ENCODE measurements at places on chromosomes 1 and 21.

DNA sequence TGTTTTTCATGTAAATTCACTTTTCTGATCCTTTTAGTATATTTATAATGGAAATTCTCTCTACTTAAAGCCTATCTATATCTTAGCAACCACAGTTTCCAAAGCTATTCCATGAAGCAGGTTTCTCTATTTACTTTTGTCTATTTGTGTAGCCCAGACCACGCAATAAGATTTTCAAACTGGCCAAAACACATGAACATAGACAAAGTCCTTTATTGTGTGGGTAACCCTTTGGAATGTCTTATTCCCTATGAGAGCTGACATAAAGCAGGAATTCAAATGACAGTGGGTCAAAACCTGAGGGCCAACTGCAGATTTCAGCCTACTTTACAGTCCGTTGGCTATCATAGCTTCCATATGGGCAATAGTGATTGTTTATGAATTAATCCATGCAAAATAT is 252.6 kb downstream of the LTN1 start:
- DNase-seq: no peak

DNA sequence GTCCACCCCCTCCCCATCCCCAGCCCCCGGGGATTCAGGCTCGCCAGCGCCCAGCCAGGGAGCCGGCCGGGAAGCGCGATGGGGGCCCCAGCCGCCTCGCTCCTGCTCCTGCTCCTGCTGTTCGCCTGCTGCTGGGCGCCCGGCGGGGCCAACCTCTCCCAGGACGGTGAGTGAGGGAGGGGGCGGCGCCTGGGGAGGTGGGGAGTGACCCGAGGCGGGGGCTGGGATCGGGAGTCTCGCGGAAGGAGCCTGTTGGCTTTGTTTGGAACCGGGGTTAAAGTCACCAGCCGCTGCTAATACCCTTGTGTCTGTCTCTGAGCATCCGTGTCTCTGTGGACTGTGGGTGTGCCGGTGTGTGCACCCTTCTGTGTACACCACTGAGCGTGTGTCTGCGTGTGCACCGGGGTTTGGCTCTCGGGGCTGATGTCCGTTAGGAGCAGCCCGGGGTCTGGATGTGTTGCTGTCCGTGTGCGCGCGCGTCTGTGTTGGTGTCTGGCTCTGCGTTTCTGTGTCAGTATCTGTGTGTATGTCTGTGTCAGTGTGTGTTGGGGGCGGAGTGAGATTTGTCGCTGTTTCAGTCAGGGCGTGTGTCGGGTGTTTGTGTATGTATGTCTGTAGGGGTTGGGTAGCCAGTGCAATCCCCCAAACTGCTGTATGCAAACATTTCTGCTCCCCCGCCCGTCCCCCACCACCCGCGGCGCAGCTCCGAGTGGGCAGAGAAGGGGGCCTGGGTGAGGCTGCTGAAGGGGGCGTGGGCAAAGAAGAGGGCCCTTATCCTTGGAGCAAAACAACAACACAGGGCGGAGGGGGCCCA is 480 bp downstream of the CADM3 start:
- DNase-seq: peak; percentile 46

- DNase-seq: no peak
Observed at GRCh38 chr1:31591425-31592093, 15.2 kb downstream of the TINAGL1 start.

DNA sequence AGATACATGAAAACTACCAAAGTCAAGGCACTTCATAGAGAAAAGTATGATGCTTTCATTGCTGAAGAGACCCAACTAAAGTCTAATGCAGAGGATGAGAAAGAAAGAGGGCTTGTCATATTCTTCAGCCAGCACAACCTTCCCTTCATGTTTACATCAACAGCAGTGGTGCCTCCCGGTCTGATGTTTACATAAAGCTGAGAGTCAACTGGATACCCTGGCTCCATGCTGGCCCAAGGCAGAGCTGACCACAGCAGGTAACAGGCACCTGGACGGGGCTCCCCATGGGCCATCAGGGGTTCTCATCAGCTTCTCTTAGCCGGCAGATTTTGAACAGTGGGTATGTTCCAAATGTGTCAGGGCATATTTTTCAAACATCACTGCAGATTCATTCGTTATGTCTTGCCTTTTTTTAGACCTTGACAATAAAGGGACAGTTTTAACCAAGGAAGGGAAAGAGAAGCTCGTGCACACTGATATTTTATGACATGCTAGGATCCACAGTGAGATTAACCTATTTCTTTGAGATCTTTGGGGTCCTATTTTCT is 117.1 kb downstream of the NRIP1 start:
- DNase-seq: no peak

- no peak for DNase-seq
Observed at GRCh38 chr1:18643154-18644012, 12.7 kb downstream of the PAX7 start.

- DNase-seq: no peak
Observed at GRCh38 chr1:84538599-84538998, 32.2 kb upstream of the GNG5 start.

DNA sequence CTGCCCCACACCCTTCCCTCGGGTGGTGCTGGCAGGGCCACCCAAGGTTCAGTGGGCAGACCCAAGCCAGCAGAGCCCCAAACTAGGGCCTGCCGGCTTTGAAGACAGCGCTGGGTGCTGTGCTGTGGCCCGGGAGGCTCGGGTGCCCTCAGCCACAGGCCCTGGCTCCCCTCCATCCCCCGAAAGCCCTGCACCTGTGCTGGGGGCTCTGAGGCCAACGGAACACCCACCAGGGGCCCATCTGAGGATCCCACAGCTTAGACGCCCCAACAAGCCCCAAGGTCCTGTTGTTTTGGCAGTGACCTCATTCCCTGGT is 8.6 kb downstream of the ITGB2 start:
- no peak for DNase-seq

DNA sequence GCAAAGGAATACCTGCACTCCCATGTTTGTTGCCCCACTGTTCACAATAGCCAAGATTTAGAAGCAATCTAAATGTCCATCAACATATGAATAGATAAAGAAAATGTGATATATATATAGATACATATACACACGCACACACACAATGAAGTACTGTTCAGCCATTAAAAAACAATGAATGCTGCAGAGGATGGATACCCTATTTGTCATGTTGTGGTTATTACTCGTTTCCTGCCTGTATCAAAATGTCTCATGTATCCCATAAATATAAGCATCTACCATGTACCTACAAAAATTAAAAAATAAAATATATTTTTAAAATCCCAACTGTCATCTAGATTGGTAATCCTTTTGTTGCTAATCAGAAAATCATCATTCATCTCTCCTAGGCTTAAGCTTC is 634.8 kb upstream of the ADGRL2 start:
- DNase-seq: no peak

GRCh38 chr1:62484824-62485468 is 48.1 kb downstream of the USP1 start:
- DNase-seq: no peak

DNA sequence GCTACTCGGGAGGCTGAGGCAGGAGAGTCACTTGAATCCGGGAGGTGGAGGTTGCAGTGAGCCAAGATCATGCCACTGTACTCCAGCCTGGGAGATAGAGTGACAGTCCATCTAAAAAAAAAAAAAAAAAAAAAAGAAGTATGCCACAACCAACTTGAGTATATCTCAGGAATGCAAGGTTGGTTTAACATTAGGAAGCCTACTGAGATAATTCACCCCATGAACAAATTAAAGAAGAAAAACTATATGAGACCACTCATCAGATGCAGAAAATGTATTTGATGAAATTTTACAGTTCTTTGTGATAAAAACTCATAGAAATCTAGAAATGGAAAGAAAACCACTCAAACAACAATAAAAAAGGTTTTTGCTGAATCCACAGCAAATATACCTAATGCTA is 373.8 kb downstream of the LMO4 start:
- DNase-seq: no peak

GRCh38 chr21:33265664-33266049 is 510 bp upstream of the IL10RB start:
- DNase-seq: peak; percentile 12

GRCh38 chr1:153816283-153816889 is 41.2 kb downstream of the SLC27A3 start:
- DNase-seq: no peak

- DNase-seq: no peak
Observed at GRCh38 chr1:27031235-27032118, 18.8 kb upstream of the TENT5B start.

- peak; percentile 97 for DNase-seq
Observed at GRCh38 chr1:208233546-208233945, 10.6 kb downstream of the PLXNA2 start.

DNA sequence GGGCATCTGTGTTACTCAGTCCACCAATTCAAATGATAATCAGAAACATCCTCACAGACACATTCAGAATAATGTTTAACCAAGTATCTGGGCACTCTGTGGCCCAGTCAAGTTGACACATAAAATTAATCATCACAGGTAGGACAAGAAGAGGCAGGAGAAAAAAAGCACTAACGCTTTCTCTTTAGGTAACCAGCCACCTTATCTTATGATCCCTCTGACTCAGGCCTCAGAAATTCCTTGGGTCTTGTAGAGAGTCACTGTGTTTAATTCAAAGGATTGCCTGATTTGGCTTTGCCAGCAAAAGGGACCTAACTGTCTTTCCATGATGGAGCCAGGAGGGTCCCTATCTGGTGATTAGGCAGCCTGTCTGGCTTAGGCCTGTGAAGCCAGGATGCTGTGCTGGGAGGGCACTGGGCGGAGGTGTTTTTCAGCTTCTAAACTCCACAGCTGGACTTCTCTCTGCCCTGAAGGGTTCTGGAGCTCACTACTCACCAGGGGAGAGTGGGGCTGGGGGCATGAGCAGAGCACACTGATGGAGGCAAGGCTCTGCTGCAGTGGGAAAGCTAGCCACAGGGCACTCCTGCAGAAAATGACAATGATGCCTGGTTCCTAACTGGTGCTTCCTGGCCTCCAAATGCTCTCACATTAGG is 36.4 kb upstream of the STUM start:
- no peak for DNase-seq

DNA sequence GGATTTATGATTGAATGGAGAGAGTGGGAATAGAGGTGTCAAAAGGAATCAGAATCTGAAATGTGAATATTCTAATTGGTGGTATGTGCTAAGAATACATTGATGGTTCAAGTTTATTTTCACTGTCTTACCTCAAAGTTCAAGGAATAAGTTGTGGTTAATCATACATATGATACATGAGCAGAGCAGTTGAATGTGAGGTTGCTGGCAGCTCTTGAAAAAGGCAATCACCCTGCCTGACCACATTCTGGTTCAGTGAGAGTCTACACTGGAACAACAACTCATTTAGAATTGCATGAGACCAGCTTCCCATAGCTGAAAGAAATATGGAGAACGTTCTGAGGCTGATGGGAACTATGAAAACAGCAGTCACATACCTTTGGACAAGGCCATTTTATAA is 68.3 kb upstream of the ARHGAP29 start:
- no peak for DNase-seq

DNA sequence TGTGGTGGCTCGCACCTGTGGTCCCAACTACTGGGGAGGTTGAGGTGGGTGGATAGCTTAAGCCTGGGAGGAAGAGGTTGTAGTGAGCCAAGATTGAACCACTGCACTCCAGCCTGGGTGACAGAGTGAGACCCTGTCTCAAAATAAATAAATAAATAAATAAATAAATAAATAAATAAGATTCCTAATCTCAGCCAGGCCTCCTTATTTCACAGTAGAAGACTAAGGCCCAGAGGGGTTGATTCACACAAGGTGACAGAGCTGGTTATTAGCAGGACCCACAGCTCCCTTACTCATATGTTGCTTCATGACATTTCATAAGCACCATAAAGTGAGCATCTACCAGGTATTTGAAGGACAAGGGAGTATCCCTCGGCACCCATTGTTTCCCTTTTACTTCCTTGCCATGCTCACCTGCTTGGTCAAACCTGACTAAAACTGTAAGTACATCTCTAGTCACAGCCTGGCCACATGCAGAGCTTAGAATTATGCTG is 32.7 kb downstream of the ALG14 start:
- no peak for DNase-seq

DNA sequence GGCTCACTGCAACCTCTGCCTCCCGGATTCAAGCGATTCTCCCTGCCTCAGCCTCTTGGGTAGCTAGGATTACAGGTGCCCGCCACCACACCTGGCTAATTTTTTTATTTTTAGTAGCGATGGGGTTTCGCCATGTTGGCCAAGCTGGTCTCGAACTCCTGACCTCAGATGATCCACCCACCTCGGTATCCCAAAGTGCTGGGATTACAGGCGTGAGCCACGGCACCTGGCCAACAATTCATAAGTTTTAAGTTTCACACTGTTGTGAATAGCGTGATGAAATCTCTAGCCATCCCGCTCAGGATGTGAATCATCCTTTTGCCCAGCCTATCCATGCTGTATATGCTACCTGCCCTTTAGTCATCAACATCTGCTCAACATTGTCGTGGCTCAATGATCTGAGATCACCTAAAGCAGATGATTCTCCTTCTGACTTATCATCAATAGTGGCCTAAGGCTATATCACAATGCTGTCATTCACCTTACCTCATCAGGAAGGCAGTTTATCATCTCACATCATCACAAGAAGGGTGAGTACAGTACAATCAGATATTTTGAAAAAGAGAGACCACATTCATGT is 2.6 kb downstream of the PFDN2 start:
- no peak for DNase-seq

GRCh38 chr1:166730299-166730888 is 108.9 kb upstream of the POGK start:
- DNase-seq: no peak

- peak; percentile 76 for DNase-seq
Observed at GRCh38 chr1:43530483-43531106, at the start of gene PTPRF. TSS of gene PTPRF (plus strand) at chr1:43530883. CDS start at chr1:43545076, 14,193 bp downstream.

- no peak for DNase-seq
Observed at GRCh38 chr1:96978444-96978843, 256.9 kb downstream of the PTBP2 start.

GRCh38 chr1:89489047-89489729 is 35.4 kb upstream of the LRRC8B start:
- DNase-seq: no peak

- DNase-seq: no peak
Observed at GRCh38 chr1:170460001-170460400, 72.0 kb upstream of the GORAB start.

DNA sequence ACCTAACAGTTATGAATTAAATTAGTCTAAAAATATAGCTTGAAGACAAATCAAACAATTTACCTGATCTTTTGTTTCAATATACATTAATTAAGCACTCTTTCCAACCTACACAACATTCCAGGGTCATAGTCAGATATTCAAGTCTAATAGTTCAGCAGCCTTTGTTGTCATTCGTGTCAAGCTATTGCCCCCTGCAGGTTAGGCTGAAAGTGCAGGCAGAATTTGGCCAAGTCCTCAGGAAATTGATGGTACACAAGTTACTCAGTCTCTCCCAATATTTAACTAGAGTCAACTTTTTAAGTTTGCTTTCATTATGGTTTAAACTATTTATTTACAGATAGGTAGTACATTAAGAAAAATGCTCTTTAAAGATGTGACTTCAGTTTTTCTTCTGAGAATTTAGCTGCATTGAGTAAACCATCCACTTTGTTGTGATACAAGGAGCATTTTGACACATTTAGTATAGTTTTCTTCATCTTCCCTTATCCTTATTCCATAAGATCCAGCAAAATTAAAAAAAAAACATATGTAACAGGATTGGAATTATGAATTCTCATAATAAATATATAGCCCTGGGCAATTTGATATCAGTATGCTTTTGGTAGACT is 130.3 kb upstream of the DPYD start:
- DNase-seq: peak; percentile 78

GRCh38 chr1:115496904-115497527 is 144.8 kb upstream of the VANGL1 start:
- no peak for DNase-seq

Data from NCI-H345 (cell line).